Stimulated activated CD8-positive, alpha-beta memory T cell treated with anti-CD3 and anti-CD28 coated beads, Interleukin-7, amount 100 ng/mL, for 1 hour (primary cell): ENCODE measurements at places on chromosomes 5 and 9.

- no peak for DNase-seq
Measured at GRCh38 chr9:121816845-121817450, 165.5 kb downstream of the DAB2IP start.

GRCh38 chr5:158303275-158303674 is 444.3 kb upstream of the CLINT1 start:
- no peak for DNase-seq

DNA sequence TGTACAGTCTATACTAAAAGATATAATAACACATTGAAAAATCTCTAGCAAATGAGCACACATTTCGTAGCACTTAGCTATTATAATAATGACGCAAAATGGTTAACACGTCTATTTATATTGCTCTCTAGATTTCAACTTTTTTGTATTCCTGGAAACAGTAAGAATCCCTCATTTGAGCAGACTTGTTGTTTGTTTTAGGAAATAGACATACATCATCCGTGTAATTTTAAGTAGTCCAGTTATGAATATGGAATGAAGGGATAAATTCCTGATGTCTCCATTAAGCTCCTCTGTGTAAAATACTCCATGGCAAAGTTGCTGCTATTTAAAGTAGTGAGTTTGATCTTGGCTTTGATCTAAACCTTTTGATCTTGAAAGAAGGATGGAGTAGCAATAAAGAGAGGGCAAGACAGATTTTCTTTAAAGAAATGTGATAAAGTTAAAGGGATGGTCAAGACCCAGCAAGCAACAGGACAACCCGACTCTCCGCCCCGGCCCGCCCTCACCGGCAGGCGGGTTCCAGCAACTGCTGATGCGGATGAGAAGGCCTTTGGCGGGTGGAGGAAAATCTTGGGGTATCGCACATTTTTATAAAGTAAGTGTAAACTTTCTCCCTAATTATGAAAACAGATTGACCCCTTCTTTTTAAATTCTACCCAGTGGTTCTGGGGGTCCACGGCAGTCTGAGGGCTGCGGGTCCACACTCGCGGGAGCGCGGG is 277.4 kb downstream of the AOPEP start:
- DNase-seq: no peak

GRCh38 chr9:91098203-91098850 is 263.4 kb downstream of the AUH start:
- DNase-seq: no peak

DNA sequence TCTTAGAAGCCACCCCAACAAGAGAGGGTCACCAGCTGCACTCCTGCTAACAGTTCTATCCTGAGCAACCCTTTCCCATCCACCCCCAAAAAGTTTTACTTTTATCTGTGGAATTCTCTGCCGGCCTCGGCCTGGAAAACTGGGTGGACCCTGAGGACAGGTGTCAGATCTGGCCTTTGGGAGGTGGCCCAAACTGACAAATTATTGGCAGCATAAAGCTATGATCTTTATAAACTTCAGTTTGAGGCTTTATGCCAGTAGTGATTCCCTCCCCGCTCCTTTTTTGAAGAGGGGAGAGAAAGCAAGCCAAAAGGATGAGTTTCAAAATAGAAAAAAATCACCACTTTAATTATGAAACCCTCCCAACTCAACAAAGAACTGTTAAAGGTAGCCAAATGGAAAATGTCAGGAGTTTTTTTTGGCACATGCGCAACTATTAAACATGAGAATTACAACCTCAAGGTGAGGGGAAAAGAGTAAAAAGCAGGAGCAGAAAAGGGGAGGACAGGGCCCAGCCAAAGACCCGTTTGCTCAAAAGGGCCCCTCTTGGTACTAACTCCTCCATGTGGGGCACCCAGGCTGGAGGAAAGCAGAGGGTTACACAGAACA is 49.4 kb downstream of the FBXW11 start:
- no peak for DNase-seq

- DNase-seq: no peak
Measured at GRCh38 chr5:171523781-171524180, 104.3 kb downstream of the FGF18 start.

- DNase-seq: no peak
Measured at GRCh38 chr5:80181618-80182211, 74.1 kb downstream of the SERINC5 start.

GRCh38 chr9:16125629-16126028 is 572.8 kb downstream of the CCDC171 start:
- DNase-seq: no peak

- DNase-seq: no peak
Measured at GRCh38 chr9:34647084-34647403, 569 bp downstream of the GALT start.
